NCI-H2081 treated with DMSO at 0.1 percent for 48 hours (cell line): ENCODE measurements at places on chromosomes 6 and 20.

DNA sequence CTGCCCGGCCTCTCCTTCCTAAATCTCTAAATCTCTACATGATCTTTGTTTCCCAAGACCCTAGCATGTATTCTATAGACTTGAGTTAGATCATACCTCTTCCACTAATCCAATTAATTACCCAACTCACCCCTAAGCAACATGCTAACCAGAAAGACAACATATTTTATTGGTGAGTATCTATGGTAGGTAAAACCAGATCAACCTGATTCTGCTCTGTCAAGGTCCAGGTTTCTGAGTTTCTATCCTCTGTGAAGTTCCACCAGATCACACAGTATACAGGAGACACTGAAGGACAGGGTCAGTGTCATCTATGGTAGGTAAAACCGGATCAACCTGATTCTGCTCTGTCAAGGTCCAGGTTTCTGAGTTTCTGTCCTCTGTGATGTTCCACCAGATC lies 363.2 kb upstream of the MARCKS start:
- no peak for DNase-seq

GRCh38 chr20:58698741-58699622 lies 6.4 kb downstream of the NPEPL1 start:
- DNase-seq = no peak

DNA sequence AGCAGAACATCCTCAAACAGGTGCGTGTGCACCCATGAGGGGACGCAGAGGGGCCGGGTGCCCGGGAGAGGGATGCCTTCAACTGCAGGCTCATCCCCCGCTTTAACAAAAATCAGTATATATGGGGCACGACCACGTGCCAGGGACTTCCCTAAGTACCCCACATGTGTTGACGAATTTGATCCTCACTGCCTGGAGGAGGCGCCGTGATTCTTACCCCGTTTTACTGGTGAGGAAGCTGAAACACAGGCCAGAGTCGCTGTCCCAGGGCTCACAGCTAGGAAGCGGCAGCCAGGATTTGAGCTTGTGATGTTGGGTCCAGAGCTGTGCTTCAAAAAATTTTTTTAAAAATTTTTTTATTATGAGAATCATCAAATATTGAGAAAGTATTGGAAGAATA lies 44.8 kb downstream of the ITPR3 start:
- no peak for DNase-seq

DNA sequence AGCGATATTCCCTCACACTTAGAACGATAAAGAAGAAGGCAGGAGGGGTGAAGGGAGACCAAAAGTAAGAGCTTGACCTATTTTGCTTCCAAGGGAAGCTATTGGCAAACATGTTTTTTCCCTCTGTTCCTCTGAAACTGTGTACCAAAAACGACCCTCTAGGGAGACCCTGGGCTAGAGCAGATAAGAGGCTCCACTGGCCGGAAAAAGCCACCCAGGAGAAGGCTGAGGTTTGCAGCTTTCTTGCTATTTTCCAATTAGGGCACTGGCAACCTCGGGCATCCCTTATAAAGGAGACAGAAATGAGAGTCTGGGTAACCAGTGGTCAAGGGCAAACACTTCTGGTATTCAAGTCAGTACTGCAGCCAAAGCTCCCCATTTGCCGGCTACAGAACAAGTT lies 168.0 kb downstream of the KIF16B start:
- DNase-seq = no peak

- no peak for DNase-seq
Measured at GRCh38 chr6:64175296-64175695, 539.7 kb downstream of the PHF3 start.

DNA sequence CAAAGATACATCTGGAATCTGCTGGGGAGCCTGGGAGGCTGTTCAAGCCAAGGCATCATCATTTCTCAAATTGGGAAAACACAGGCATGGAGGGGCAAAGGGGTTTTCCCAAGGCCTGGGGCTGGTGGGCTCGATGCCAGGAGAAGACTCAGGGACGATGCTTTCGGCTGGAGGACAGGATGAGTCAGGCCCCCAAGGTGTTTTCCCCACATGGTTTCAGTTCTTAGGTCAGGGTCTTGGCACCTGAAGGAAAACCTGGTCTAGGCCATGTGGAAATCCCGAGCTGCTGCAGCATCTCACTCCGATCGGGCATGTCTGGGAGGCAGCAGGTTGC lies 348.1 kb downstream of the CDC5L start:
- DNase-seq = no peak

GRCh38 chr20:1436263-1436662 lies 30.4 kb downstream of the NSFL1C start:
- no peak for DNase-seq
